HEK293T (cell line): ENCODE measurements at places on chromosomes 16 and 17.

GRCh38 chr16:87016046-87017035 is 300.9 kb downstream of the C16orf95 start:
- no peak for DNase-seq

GRCh38 chr17:39077252-39077651 is 74.2 kb downstream of the PLXDC1 start:
- no peak for DNase-seq

GRCh38 chr16:11017499-11017898 is 73.1 kb downstream of the CLEC16A start:
- no peak for DNase-seq

- DNase-seq, result no peak
These were observed 130.4 kb downstream of the CCDC182 start for GRCh38 chr17:57614742-57615141.

DNA sequence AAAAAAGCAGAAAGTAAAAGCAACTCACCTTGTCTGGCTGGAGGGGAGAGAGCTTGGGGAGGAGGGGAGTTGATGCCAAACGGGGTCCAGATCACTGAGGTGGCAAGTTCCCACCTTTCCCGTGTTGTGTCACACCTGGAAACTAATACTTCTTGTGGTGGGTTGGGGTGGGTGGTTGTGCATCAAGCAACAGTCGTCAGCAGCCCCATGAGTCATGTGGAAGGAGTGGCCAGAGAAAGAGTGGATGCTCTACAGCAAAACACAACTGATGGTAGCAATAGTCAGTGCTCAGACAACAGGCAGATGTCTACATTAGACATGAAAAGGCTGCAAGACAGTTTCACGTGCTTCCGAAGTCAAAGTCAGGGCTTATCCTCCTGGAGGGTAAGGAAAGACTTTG is 35.4 kb downstream of the ARSG start:
- DNase-seq, result no peak

GRCh38 chr17:8222380-8222629 is 11.9 kb upstream of the AURKB start:
- no peak for DNase-seq

DNA sequence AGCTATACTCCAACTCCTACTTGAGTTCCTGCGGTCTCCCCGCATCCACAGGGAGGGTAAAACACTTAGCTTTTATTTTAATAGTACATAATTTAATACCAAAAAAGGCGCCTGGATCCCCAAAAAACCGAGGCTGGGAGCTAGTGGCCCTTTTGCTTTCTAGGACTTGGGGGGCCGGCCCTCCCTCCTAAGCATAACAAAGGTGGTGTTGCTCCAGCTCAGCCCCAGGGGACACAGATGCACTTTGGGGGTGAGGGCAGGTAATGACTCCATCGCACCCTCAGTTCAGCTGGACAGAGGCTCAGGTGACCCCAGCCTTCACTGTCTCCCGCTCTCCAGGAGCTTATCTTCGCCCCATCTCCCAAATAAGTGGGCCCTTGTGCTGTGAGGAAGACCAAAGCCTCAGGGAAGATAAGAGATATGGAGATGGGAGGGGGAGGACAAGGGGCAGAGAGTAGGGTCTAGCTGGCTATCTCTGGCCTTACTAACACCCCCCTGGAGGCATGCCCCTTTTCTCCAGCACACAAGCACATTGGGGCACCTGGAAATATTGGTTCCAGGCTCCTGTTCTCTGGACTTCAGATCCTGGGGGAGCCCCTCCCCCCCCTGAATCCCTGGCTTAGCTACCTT is 2.8 kb upstream of the NHERF1 start:
- DNase-seq, result no peak
